ENCODE measurements at places on chromosomes 13 and 19.

DNA sequence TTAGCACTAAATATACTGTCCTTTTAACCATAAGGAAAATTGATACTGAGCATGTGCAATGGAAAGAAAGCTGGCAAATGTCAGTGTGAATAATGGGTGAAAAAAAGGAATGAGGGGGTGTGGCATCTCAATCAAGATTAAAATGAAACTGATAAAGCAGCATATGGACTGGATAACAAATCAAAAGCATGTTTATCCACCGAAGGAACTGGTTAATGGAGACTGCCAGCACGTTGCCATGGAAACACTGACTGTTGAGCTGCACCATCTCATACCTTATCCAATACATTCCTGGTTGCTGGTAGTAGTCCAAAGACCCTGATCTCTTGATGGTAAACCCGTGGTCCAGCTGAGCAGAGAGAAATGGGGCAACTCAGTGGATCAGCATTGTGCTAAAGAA lies 311.4 kb upstream of the MAB21L1 start:
- no peak for ATAC-seq

DNA sequence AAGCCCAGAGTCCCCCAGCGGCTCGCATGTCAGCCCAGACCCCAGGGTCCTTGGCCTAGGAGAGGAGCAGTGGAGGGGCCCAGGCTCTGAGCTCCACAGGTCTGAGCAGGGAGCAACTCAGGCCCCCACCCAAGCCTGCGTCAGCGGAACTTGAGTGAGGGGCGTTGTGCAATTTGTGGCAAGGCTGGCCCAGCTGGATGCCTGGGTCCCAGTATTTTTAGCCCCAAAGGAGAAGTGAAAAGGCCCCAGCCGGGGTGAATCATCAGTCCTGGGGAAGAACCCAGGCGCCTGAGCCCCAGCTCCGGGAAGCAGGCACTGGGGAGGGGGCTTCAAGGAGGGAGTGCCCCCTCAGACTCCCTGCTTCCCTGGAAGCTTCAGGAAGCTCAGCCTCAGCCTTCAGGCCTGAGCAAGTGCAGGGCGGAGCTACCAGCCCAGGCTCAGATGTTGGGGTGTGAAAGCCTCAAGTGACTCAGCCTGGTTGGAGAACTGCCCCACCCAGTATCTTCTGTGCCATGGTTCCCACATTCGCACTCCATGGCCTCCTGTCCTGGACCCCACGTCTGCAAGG lies 7.2 kb downstream of the MED29 start:
- peak; percentile 27 for ATAC-seq

GRCh38 chr19:48509467-48510194 lies 2.0 kb downstream of the LMTK3 start:
- no peak for ATAC-seq

GRCh38 chr13:89684896-89685295 lies 1662.6 kb upstream of the MIR17HG start:
- no peak for ATAC-seq

- ATAC-seq, result no peak
Measured at GRCh38 chr13:80957019-80957655, 616.2 kb upstream of the SPRY2 start.

Measured in gastroesophageal sphincter (tissue), 4 donors.